Activated naive CD4-positive, alpha-beta T cell treated with anti-CD3 and anti-CD28 coated beads for 36 hours (primary cell): ENCODE measurements at places on chromosomes 5 and 9.

- DNase-seq = no peak
These were observed 105.4 kb upstream of the SPOCK1 start for GRCh38 chr5:137604348-137605095.

DNA sequence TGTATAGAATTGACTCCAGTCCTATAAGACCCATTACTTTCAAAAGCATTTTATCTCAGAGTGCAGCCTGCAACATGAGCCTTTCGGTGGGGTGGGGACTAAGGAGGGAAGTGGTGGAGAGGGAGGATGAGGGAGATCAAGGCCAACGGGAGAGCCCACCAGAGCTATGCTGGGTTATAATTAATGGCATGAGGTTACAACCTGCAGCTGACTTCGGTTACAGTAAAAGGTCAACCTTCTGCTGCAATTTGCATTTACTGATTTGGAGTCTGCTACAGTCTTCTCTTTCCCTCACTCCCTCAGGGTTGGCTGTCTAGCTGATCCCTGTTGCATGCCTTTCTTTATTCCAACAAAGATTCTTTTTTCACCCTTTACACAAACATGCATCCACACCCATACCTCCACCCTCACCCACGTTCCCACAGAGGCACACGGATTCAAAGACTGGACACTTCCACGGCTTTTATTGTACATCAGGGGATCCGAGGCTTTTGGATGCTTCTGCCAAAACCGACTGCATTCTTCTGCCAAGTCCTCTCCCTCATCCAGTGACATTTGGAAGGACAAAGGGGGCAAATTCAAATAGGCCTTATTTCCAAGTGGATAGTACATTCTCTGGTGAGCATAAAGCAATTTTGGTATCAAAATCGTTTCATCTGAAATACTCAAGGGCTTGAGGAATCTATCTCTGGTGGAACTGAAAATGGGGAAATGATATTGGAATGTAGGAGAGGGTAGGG lies 381.2 kb downstream of the NFIB start:
- no peak for DNase-seq

DNA sequence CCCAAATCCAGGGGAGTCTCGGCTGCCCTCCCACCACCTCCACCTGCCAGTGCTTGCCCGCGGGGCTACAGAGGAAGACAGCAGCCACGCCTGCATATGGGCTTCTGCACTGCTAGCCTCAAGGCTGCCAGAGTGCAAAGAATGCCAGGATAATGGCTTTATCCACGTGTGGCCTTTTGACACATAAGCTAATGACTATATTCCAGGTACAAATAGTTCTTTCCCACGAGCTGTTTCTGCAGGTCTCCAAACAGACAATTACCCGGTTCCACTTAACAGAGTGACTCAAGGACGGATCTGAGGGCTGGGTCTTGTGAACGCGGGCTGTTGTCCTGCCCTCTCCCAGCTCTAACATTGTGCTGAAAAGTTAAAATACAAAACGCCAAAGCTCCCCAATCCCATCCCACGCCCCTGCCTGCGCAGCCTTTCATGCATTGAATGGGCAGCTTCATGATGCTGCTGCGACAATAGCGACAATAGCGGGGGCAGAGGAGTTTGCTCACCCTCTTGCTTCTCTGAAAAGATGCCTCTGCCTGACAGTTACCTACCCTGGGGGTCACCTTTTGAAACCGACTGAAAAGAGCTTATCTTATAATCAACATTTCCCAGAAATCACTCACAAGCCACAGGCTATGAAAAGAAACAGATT lies 39.1 kb upstream of the MSH3 start:
- no peak for DNase-seq

GRCh38 chr9:12854221-12854620 lies 79.4 kb downstream of the LURAP1L start:
- DNase-seq = no peak

DNA sequence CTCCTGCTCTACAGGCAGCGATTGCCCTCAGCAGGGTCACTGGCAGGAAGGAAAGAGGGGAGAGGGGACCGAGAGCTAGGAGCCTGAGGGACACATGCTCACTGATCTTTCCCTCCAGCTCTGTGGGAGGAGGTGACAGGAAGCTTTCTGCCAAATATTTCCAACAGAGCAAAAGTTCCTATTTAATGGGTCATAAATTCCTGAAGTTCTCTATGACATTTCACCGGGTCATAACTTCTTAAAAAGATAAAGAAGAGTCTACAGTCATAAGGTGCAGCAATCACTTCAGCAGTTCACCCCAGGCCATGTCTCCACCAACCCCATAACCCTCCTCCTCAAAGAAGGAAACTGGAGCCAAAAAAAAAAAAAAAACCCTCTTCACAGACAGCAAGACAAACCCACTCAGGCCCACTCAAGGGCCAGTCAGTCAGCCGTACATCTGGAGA lies 481.1 kb downstream of the NR2F1-AS1 start:
- no peak for DNase-seq

- DNase-seq = no peak
These were observed 8.0 kb downstream of the EBF1 start for GRCh38 chr5:159091596-159092331.

GRCh38 chr9:107972346-107972745 lies 482.8 kb upstream of the KLF4 start:
- DNase-seq = no peak

DNA sequence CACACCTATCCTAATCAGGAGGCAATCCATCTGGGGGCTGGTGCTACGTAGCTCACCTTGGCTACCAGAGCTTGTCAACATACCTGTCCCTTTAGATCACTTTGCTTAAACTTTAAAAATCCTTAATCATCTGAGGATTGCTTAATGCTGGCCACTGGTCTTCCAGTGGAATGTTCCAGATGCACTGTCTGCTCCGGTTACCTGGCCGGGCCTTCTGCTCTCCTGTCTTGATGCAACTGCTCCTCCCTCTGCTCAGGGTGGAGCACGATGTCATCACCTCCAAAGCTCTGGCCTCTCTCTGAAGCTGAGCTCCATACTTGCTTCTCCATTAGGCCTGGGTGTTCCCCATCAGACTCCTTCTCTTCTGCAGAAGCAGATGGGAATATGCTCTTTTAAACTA lies 106.5 kb upstream of the OTULINL start:
- no peak for DNase-seq

DNA sequence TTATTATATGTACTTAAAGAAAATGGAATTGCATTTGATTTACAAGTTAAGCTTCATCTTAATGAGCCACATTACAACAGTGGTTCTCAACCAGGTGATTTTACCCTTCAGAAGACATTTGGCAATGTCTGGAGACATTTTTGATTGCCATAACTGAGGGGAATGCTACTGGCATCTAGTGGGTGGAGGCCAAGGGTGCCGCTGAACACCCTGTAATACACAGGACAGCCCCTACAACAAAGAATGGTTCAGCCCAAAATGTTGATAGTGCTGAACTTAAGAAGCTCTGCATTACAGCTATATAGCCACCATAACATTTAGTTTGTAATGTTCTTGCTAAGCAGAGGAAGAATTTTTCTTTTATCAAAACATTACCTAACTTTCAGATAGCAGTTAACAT lies 103.1 kb downstream of the PAM start:
- DNase-seq = no peak
